ENCODE measurements at places on chromosomes 7 and 10. TPM values are rescaled to one million over a fixed set of nuclear protein-coding genes. Genes with fewer than 3 reads are reported as not detected.

AFAP1L2 gene
- 5.7 TPM for total RNA-seq

DNA sequence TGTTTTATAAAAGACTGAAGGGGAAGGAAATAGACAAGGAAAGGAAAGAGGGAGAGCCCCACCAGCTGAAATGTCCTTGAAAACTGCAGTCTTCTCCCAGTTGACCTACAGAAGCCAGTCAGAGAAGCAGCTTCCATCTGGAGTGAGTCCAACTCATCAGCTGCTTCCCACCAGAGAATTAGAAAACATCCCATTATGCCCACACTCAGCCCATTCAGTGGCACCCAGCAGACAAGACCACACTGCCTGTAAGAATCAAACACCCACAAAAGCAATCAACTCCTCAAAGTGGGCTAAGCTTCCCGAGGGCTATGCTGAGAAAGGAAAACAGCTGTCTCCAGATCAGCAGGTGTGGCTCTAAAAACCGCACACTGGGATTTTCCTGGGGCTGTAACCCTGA lies 29.6 kb upstream of the TMEM213 start:
- DNase-seq = no peak

NXPH1 gene
- not detected for total RNA-seq

DNA sequence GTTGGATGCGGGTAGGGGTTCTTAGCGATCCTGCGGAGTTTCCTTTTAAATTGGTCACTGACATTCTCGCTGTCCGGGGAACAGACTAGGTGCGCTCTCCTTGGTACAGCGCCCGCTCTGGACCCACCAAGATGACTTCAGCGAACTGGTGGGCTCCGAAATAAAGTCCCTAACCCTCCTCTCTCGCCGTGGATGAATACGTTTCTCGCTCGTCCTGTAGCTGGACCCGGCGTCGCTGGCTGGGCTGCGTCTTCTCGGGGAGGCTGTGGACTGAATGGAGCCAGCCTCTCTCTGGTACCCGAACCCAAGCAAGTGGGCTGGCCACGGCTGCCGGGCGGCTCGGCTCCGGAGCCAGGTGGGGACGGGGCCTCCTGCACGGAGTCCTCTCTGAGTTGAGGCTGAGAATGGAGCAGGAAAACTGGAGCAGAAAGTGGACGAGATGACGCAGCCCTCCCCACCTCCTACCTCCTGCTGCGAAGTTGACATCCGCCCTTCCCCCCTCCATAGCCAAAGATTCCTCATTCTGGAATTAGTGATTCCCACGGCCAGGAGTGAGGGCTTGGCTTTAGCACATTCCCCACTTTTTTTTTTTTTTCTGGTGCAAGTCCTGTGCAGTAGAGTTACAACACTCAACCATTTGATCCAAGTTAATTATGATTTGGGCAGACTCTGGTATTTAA lies 1.5 kb downstream of the UNC5B start:
- DNase-seq = no peak

DNA sequence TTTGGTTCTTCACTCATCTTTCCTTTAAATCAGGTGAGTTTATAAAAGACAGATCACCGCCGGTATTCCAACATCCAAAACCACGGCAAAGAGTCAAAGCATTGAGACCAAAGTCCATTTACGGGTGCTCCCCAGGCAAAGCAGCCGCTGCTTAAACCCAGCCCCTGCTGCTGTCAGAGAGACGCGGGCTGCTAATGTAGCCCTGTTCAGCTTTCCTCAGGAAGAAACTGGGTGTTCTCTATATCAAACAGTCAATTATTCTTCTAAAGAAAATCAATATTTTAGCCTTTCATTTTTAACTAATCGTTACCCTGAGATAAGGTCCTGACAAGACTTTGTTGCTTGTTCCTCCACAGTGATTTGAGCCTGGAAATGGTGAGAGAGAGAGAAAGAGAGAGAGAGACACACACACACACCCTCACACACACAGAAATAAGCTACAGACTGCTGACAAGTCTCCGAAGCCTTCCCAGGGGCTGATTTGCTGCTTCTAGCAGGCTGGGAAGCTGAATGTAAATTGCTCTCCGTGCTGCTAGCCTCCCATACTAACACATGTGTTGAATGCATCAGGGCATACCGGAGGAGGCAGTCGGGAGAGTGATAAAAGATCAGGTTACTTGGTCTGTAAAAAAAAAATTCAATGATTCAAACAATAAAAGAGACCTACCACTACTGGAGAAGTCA lies 183.0 kb upstream of the ANK3 start:
- no peak for DNase-seq

GRCh38 chr10:103168438-103168837 lies 24.6 kb downstream of the NT5C2 start:
- DNase-seq = no peak

DNA sequence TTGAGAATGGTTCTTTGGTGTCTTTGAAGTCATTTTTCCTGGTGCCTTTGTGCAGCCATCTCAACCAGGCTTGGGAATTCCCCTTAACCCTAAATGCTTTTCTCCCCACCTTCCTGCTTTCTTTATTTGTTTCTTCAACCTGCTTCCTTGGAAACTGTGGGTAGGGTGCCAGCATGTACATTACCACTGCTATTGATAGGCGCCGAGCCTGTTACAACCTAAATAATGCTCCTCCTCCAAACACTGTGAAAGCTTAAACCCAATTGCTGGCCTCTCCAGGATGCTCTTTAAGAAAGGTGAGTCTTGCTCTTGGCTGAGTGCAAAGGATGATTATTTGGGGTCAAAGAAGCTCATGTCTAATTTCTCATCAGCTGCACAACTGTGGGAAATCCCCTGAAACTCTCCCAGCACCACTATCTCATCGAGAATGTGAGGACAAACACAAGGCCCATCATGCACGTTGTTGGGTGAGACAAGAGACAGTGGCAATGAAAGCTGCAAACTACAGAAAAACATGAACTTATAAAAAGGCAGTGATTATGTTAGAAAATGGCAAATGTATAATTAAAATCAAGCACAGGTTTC lies 285.5 kb upstream of the IGFBP3 start:
- no peak for DNase-seq

CCDC7 gene
- total RNA-seq = 22.2 TPM

DNA sequence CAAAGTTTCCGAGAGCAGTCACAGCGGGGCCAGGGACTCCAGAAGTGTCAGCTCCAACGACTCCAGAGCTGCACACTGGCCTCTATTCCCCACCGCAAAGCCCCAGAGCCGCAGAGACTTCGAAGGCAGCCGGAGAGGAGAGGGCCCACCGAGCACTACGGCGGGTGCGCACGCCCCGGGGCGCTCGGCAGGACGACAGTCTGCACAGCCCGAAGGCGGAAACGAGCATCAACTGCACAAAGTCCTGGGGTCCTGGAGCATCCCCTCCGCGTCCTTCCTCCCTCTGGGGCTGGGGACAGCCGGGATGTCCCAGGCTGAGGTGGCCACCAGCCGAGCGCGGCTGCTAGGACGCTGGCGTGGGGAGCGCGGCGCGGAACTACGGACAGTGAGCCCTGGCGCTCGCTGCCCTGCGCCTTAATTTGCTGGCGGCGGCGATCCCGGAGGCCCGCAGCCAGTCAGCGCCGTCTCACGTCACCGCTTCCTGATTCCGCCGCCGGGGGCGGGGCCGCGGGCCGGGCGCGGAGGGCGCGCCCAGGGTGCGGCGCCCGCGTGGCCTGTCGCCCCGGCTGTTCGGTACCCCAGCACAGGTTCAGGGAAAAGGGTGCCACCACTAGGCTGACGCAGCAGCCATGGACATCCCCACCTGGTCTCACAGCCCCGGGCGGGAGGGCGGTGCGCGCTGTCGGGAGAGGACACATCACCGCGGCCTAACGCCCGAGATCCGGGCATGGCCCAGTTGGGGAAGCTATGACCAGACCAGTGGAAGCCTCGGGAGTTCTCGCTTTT lies at the start of gene TBX20:
TSS of gene TBX20 (minus strand) at position 391 of the 786 bp plus-strand sequence. CDS start 480 bp downstream, outside the sequence.
- peak; percentile 90 for DNase-seq

- no peak for DNase-seq
These were observed 47.2 kb upstream of the RHEB start for GRCh38 chr7:151566897-151567320.

- DNase-seq = no peak
These were observed 7.8 kb upstream of the COMMD3 start for GRCh38 chr10:22308390-22308789.

AKR1C8 gene
- not detected for total RNA-seq

OR2A42 gene
- total RNA-seq = not detected

CCSER2 gene
- 163 TPM for total RNA-seq

- peak; percentile 32 for DNase-seq
These were observed 883.8 kb downstream of the LRMDA start for GRCh38 chr10:76315240-76315639.

- no peak for DNase-seq
These were observed 140.0 kb upstream of the PHYHIPL start for GRCh38 chr10:59036311-59037017.

DNA sequence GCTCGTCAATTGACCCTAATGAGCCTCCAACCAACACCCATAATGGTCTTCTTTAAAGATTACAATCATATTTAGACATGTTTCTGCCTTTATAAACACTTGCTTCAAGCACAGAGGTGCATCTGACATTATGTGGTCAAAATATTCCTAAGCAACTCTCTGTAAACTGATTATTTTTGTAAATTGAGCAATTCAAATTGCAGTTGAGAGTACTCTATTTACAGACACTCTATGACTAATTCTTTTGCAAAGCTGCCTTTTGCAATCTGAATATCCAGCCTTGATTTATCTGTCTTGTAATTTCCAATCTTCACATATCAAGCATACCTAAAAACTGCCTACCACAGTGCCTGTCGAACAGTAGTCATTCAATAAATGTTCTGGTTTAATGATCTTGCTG lies 112.0 kb downstream of the PDE1C start:
- DNase-seq = no peak

CDK14 gene
- 26.3 TPM for total RNA-seq

TWIST1 gene
- total RNA-seq = 1.6 TPM

GRCh38 chr7:157293413-157293788 lies 43.4 kb upstream of the DNAJB6 start:
- DNase-seq = no peak

GRCh38 chr7:25069900-25070443 lies 55.1 kb downstream of the CYCS start:
- DNase-seq = no peak

DNA sequence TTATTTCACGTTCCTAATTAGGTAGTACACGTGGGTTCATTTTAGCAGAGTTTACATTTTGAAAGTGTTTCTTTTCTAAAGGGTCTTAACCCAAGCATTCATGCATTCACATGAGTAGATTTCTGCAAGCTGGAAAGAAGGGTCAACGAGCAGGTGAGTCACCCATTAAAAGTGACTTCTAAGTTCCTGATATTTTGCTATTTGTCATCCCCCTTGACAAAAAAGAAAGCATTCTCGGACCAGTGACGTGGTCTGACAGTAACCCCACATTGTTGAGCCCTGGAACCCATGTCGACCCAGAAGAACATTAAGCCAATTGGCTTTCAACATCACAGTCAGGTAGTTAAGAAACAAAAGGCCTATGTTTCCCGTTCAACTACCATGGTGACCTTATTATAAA lies 49.6 kb downstream of the ABCB5 start:
- no peak for DNase-seq

DNA sequence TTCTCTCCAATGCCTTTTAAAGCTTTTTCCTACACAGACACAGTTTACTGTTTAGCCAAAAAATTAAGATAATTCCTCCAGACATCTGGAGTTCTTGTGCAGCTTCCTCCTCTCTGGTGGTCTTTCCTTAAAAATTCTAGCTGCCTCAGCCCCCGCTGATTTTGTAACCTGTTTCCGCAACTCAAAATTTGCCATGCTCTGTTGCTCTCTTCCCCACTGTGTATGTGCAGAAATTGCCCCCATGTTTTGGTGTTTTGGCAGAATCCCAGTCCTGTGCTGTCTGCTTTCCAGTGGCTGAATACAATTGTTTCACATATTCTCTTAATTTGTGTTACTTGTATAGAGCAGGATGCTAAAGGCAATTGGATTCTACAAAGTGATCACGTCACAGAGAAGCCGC lies 151.7 kb upstream of the PRSS1 start:
- DNase-seq = no peak

BAIAP2L1 gene
- 1.6 TPM for total RNA-seq

BTBD16 gene
- total RNA-seq = not detected

GRCh38 chr7:132248841-132249240 lies 327.4 kb downstream of the PLXNA4 start:
- DNase-seq = no peak
